ENCODE measurements at places on chromosomes 1 and 21.

DNA sequence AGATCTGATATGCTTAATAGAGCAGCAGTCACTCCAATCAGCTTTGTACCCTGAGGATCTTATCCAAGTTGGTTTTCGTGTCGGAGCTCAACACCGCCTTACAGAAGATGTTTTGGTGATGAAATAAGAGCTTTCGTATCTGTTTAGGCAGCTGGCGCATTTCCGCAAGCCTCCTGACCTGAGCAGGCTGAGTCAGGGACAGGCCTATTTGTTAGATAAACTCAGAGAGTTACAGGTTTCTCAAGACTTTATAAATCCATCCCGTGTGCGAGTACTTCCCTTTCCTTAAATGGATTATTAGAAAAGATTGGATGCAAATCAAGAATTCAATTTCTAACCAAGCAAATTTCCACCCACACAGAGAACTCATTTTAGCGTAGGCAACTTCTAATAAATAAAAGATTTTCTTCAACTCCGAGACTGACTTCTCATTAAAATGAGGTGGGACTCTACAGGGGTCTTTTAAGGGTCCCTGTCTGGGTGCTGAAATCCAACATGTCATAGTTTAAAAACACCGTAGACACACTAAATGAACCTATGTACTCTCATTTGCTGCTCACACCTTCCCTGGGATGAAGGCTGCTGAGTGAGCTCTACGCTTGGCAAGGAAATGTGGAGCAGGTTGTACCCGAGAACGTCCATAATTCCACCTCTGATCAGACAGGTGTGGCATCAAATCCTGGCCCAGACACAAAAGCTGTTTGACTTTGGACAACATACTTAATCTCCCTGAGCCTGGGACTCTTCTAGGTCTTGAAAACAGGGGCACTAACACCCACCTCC, 106.9 kb upstream of the F3 start:
- DNase-seq: no peak

DNA sequence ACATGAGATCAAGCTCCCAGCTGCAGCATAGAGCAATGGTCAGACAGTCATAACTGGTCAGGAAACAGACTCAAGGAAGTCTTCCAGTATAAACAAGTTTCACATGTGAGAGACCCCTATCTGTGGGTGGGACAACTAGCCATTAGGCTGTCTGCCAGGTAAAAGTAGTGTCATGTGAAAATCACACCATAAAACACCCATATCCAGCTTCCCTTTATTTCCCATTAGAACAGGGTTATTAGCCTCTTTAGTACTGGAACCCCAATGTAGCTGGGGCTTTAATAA, 426.7 kb downstream of the KCNT2 start:
- no peak for DNase-seq

DNA sequence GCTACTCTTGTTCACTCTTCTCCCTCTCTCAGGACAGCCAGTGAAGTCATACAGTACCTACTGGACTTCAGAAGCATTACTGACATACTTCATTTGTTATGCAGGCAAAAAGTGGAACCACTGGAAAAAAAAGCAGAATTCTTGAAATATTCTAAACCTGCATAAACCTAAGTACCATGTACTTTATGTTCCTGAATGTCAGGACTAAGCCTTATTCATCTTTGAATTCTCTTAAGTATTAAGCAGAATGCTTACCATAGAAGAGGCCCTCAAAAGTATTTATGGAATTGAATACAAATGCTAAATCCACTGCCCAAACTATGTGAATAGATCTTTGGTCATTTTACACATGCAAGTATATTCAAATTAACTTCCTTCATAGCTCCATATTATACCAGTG, 7.8 kb downstream of the PSMB2 start:
- no peak for DNase-seq

GRCh38 chr1:154765970-154766369, 104.1 kb downstream of the KCNN3 start:
- DNase-seq: no peak

- no peak for DNase-seq
Observed at GRCh38 chr1:167504467-167504827, 13.9 kb downstream of the CD247 start.

- DNase-seq: no peak
Observed at GRCh38 chr1:159945483-159946241, at the start of gene IGSF9. IGSF9 (minus strand) TSS chr1:159945613; CDS start chr1:159943454, 2,159 bp downstream.

- DNase-seq: no peak
Observed at GRCh38 chr1:185761841-185762240, 27.6 kb downstream of the HMCN1 start.

DNA sequence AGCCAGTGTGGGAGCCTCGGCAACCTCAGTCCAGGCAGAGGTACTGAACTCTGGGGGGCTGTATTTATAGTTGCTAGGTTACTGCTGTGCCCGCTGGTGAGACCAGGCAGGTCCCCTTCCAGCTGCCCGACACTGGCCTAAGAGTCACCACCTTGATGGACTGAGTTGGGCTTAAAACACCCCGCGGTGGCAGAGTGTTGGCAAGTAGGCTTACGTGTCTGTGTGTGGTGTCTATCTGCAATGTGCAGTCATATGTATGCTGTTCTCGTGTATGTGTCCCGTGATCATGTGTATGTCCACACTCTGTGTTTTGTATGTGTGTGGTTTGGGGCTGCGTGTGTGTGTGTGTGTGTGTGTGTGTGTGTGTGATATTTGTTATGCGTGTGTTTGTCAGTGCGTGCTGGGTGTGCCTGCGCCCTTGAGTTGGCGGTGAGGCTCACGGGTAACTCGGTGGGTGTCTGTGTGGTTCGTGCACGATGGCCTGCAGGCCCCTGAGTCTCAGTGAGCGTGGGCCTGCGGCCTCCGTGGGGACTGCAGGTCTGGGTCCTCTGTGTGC, 65.5 kb downstream of the MEF2D start:
- no peak for DNase-seq

DNA sequence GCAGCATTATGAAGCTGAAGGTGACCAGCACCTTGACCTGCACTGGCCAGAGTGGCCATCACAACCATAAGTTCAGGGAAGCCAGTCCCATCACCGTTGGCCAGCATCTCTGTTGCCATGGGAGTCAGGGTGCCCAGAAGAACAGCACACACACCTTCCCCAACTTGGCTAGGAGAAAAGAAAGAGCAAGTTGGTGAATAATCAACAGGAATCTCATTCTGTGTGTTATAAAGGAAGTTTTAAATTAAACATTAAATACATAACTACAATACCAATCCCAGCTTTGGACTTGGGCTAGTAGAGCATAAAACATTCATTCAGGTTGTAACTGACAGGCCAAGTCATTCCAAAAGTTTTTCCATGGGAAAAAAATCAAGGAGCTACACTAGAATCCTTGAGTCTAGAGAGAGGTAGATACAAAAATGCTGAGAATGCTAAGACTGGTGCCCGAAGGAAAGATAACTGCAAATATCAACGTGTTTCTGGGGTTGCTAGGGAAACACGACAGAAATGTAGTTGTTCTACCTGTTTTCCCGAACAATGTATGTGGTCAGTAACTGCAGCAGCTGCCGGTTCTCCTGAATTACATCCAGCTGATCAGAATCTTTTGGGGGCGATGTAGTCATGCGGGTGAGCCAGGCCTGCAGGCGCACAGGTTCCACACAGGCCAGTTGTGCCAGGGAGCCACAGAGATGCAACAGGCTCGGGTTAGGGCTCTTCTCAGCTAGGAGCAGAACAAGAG, 45.6 kb downstream of the UBR4 start:
- no peak for DNase-seq

- DNase-seq: no peak
Observed at GRCh38 chr21:32172106-32172505, 106.7 kb downstream of the MIS18A start.

- no peak for DNase-seq
Observed at GRCh38 chr1:237927198-237927597, 36.5 kb upstream of the ZP4 start.

DNA sequence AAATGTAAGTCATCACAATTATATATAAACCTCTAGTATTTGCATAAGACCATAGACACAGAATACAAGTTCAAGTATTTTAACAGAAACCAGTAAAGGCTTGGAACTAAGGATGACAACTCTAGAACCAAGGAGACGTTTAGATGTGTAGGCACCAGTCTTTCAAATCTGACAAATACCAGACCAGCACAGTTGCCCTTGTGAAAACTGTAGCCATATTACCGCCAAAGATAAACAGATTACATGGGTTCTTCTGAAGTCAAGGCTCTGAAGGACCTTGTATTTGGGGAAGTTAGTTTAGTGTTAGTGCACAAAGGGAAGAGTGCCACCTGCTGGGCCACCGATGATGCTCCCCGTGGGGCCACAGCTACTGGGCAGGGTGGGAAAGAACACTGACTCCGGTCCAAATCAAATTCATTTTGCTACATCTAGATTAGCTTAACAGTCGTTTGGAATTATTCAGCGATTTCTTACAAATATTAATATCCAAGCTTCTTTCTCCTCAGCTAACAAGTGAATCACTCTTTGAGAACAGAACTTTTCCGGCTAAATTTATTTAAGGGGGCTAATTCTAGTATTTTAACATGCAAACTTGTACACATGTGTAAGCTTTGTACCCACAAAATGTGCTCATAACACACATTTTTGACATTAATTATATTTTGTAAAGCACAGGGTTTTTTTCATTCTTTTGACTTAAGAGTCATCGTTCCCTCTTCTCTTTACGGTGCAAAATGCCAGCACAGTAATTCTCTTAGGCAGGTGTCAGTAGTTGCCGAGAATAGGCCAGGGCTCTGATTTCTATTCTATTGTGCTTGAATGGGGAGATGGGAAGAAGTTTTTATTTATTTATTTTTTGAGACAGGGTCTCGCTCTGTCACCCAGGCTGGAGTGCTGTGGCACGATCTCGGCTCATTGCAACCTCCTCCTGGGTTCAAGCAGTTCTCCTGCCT, 8.0 kb upstream of the NIBAN1 start:
- DNase-seq: no peak

DNA sequence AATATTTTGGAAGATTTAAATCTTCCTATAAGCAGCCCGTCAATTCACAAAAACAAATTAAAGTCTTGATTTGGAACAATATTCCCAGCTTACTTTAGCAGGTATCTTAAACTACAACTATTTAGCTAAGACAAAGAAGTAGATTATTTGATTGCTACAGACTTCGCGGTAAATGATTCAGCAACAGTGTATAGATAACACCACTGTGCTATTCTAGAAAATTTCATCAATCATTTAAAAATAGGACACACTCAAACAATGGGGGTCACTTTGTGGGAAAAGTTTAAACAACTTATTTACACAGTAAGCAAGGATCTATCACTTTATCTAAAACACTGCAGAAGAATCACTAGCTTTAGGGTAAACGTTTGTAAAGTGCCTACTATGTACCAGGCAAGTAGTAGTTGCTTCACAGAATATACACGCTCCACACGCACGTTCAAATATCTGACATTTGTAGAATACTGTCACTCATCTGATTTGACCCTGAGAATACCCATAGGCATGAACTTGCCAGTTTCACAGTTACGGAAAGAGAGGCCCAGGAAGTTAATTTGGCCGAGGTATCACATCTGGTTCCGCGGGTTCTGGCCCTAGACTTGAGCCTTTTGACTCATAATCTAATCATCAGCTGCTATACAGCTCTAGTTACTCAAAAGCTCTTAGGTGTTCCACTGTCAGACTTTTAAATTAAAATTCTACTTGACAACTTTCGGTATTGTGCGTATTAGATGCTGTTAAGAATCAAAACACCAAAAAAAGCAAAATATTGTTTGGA, 876 bp downstream of the DENND2C start:
- DNase-seq: no peak

GRCh38 chr1:170664093-170664827, at the start of gene PRRX1:
PRRX1 (plus strand) TSS chr1:170664131; CDS start chr1:170664219, 88 bp downstream.
- DNase-seq: no peak

GRCh38 chr1:176315519-176316220, 108.6 kb upstream of the COP1 start:
- DNase-seq: no peak

DNA sequence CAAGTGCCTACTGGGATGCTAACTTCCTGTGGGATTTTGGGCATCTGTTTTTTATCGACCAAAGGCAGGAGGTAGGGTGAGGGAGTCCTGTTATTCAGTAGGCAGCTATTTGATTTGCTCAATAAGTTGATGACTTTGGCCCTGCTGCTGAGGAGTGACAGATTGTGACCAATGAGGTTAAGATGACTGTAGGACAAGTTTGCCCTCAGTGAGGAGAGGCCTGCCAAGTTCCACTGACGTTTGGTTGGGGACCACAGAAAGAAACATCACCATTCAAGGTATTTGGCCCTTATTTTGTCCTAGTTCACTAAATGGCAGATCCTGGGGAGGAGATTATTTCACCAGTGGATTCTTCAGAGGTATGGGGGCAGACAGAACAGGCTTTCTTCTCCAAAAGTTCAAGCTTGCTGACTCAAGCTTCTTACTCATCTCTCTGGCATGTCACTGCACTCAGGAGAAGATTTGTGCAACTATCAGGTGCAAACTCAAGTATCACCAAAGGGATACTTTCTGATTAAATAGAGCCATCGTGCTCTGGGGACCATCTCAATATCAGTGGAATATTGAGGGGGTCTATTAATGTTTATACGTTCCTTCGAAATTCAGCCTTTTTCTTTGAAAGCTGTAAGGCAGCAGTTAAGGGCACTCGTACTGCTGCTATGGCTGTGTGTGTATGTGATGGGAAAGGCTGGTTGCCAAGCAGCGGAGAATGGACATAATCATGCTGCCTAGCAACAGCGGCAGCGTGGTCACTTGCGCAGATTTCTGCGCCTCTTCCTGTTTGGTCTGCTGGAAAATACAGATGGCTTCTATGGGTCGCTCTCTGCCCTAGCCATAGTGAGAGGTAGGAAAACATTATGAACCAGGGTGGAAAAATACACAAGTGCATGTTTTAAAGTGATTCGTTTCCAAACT, 78.7 kb downstream of the PBX1 start:
- DNase-seq: no peak

DNA sequence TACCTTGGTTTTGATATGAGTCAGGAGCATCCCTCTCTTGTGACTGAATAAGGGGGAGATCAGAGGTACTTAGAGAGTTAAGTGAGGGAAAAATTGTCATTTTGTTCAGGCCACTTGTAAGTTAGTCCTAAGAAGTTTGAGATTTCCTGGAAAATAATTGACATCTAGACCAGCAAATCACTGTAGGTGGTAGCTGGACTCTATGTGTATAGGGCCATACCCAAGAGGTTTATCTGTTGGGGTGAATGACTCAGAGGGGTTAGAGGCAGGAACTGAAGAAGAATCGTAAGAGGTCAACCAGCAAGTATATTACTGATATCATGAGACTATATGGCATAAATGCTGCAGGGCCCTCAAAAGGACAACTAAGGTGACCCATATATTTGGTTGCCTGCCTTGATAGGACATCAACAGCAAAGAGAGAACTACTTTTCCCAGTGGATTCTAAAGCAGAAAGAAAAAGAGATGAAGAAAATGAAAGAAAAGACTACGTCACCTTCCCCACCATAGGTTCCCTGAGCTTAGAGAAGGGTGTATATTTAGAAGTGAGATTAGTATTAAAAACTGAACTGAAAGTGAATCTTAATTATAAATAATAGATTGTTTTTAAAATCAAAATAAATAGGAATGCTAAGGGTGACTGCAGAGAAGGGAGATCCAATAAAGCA, 8.0 kb upstream of the RNPC3 start:
- no peak for DNase-seq

GRCh38 chr1:14767075-14767474, 168.6 kb downstream of the KAZN start:
- no peak for DNase-seq

Data from right renal pelvis (tissue), 4 donors.